Cortex of kidney (tissue), 1 donor: ENCODE measurements at places on chromosomes 11 and 22.

DNA sequence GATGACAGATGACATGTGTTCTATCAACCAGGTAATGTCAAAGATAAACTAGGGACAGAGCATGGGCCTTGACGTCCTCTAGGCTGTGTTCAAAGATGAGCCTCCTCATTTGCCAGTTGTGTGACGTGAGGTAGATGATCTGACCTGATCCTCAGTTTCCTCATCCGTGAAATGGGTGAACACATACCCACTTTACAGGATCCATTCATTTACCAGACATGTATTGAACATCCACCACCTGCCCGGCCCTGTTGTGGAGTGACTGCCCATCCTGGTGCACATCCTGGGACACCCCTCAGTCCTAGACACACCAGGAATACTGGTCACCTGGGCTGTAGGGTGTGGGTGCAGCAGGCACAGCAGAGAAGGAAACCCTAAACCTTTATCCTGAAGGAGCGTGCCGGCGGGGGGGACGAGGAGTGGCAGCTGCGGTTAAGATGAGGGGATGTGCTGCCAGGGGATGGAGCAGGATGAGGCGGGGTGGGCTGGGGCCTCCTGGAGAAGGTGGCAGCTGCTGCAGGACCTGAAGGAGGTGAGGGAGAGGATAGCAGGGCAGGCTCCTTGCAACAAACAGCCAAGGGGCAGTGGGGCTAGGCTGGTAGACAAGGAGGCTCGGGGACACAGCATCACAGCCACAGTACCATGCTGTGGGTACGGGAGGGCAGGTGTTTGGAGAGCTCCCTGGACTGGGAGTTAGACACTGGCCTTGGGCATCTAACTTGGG lies 8.4 kb downstream of the CLDN5 start:
- no peak for DNase-seq

DNA sequence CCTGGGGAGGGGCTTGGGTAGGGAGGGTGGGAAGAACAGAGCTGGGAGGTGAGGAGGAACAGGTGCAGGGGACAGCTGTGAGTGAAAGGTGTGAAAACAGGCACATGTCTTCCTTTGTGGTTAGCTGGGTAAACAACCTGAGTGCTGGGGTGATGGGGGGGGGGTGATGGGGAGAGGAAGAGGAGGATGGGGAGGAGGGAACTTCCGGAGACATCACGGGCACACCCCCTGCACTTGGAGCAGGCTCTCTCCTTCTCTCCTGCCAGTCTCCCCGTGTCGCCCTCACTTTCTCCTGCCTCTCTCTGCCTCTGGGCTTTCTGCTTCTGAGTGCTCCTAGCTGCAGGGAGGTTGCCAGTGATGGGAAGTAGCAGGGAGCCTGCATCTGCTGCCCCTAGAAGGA lies 8.8 kb downstream of the CXCR5 start:
- no peak for DNase-seq

- DNase-seq, result no peak
These were observed 5.6 kb downstream of the TMA7B start for GRCh38 chr22:39965748-39966147.

- no peak for DNase-seq
These were observed 77.5 kb upstream of the ZC3H12C start for GRCh38 chr11:110015695-110016094.

- no peak for DNase-seq
These were observed 58.2 kb upstream of the THY1 start for GRCh38 chr11:119481021-119481666.

DNA sequence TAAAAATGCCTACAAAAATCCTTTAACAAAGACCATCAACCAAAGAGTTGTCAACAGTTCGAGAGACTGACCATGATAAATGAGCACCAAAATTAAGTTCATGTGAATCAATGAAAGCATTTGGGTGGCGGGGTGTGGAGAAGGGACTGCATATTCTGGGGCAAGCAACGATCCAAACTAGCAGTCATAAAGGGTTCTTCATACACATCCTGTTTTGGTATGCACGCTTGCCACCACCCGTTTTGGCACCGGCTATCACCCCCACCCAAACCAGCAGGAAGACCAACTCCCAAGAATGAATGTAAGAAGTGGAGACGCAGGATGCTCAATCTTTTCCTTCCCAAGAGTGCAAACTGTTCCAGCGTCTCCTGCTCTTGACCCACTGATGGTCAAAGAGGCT lies 80.8 kb downstream of the SGSM3 start:
- no peak for DNase-seq

DNA sequence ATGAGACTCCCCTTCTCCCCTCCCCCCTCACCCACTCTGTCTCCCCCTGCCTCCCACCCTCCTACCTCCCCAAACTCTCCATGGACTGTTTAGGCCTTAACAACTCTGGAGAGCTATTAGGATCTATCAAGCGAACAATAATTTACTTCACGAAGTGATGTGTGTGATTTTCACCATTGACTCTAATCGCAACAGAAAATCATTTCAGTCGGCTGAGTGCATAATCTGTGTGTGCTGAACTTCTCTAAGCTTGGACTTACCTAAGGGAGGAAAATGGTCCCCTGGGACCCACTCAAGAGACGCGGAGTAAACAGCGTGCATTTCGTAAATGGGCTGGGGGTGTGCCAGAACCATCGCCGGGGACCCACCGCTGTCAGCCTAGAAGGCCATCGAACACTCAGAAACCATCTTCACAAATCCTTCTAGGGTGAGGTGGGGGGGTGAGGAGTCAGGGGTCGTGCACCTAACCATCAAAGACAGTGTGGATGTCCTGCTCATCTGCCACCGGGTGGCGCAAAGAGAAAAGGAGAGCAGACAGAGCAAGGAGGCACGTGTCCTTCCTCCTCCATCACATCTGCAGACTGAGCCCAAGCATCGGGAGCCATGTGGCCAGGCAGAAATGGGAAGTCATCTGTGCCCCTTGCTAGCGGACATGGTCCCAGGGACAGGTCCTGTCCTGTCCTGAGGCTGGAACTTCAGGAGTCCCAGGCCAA lies 62.1 kb upstream of the NUP50 start:
- DNase-seq, result no peak
